Prostate gland (tissue), 2 donors: ENCODE measurements at places on chromosomes 12 and 14. TPM values are rescaled to one million over a fixed set of nuclear protein-coding genes. Genes with fewer than 3 reads are reported as not detected.

Gene PLEKHA5
- 41.7 TPM for total RNA-seq

Gene ACOT6
- total RNA-seq, result not detected

Gene OTOGL
- total RNA-seq, result 0.59 TPM

Gene TPCN1
- total RNA-seq, result 52.6 TPM

Gene RDH16
- 4.4 TPM for total RNA-seq

Gene BRMS1L
- total RNA-seq, result 6.6 TPM

Gene SYNDIG1L
- total RNA-seq, result 0.34 TPM

Gene KRT4
- 6.4 TPM for total RNA-seq

Gene IL31
- total RNA-seq, result not detected

Gene RHOJ
- 2.5 TPM for total RNA-seq

Gene RERG
- total RNA-seq, result 13.3 TPM

Gene PLCZ1
- 0.85 TPM for total RNA-seq

Gene HOXC12
- total RNA-seq, result not detected

Gene SLCO1B1
- not detected for total RNA-seq

Gene GALNT8
- total RNA-seq, result 0.41 TPM

Gene NTS
- total RNA-seq, result not detected

Gene SRGAP1
- total RNA-seq, result 4.6 TPM

Gene SELPLG
- total RNA-seq, result 5.3 TPM

Gene TEAD4
- total RNA-seq, result 9.9 TPM

Gene TAS2R13
- total RNA-seq, result 1.1 TPM

Gene GZMH
- 0.55 TPM for total RNA-seq

Gene SOAT2
- 0.14 TPM for total RNA-seq

Gene B4GALNT3
- 7.1 TPM for total RNA-seq

Gene SIX4
- 21.3 TPM for total RNA-seq

Gene GPRC5D
- not detected for total RNA-seq

Gene PARPBP
- 2.6 TPM for total RNA-seq

Gene DCN
- total RNA-seq, result 104 TPM
